ENCODE measurements at places on chromosomes 16 and 17.

- no peak for DNase-seq
Measured at GRCh38 chr17:79153367-79154130, 78.9 kb downstream of the ENGASE start.

- DNase-seq, result no peak
Measured at GRCh38 chr17:3796822-3797170, 4.2 kb downstream of the ITGAE start.

DNA sequence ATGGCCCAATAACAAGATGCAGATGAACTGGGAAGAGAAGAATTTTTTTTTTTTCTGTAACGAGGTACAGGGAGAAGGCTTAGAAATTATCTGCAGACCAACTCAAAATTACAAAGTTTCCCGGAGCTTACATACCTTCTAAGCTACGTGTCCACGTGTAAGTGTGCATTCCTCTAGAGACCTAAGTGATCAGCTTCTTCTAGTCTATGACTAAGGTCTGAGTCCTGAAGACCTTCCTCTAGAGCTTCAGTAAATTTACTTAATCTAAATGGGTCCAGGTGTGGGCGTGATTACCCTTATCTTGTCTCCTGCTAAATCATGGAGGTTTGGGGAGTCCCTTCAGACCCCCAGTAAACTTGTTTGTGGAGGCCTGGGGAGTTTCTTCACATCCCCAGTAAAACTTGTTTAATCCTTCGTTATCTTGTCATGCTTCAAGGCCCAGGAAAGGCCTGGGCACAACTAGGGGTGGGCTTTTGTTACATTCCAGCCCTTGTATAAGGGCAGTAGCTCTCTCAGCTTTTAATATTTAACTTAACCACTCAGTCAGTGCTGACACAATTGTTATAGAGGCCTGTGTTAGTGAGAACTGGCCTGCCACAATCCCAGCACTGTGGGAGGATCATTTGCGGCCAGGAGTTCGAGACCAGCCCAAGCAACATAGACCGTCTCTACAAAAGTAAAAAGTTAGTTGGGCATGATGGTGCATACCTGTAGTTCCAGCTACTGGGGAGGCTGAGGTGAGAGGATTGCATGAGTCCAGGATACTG is 342.3 kb downstream of the SNX29 start:
- DNase-seq, result no peak

- DNase-seq, result no peak
Measured at GRCh38 chr17:48520631-48521079, 10.2 kb downstream of the HOXB1 start.

- DNase-seq, result no peak
Measured at GRCh38 chr17:57601143-57601735, 143.9 kb downstream of the CCDC182 start.

DNA sequence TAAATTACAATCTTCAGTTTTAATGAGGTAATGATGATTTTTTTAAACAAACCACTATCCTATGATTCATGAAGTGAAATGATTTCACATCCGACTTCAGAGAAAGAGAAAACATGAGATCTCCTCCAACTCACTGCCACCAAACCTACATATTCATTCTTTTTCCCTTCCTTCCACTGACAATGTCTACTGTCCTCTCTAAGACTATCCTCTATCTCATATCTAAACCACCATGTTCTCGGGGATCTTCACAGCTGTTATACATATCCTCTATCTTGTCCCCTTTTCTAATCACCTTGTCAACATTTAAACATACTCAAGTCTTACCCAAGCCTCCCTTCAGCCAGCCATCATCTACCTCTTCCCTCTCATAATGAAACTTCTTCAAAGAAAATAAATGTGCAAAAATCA is 53.5 kb downstream of the SMURF2 start:
- no peak for DNase-seq

DNA sequence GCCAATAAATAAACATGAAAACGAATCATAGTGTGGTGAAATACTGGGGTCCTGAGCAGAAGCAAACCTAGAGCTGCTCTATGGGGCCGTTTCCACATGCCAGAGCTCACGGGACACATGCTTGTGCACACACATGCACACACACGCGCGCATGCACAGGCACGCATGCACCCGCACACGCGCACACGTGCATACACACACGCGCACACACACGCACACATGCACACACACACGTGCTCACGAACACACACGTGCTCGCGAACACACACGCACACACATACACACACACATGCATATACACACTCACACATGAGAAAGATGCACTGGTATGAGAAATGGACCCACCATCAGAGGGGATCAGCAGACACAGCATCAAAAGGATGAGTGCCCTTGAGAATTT is 52.2 kb upstream of the DNAJA2 start:
- no peak for DNase-seq

DNA sequence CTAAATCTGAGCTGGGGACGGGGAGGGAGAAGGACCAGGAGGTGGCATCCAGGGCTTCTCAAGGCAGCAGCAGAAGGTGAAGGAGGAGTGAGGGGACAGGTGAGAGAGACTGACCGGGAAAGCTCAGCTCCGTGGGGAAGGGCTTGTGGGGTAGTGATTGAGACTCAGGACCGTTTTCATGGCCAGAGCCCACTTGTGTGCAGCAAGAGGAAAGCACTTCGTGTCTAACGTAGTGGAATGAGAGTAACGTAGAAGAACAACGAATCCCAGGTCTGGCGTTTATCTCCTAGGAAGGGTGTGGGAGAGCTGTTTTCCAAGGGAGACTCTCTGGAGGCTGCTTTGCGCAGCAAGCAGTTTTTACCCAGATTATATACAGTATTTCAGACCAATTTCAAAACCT is 1.3 kb upstream of the CDH3 start:
- DNase-seq, result no peak

GRCh38 chr17:49549311-49549605 is 26.4 kb upstream of the NXPH3 start:
- DNase-seq, result no peak

DNA sequence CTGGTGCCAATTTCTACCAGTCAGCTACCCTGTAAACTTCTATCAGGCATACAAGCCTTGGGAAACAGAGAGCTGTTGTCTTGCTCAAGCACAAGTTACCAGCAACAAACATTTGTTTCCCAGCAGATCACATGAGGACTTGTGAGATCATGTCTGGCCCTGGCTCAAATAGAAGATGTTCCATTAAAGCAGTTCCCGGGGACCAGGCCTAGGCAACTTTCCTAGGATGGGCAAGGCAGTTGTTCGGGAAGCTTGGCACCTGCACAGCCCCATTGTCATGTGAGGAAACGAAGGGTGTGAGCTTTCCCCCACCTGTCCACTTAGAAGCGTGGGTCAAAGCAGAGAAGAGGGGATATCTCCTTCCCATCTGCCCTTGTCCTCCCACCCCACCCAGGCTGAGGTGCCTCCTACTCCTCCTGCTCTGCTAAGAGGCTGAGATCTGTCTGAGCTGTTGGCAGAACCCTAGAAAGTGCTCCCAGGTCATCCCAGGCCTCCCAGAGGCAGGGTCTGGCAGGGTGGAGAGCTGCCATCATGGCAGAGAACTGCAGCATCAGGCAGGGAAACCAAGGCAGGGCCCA is 11.2 kb upstream of the SLC47A2 start:
- DNase-seq, result no peak

DNA sequence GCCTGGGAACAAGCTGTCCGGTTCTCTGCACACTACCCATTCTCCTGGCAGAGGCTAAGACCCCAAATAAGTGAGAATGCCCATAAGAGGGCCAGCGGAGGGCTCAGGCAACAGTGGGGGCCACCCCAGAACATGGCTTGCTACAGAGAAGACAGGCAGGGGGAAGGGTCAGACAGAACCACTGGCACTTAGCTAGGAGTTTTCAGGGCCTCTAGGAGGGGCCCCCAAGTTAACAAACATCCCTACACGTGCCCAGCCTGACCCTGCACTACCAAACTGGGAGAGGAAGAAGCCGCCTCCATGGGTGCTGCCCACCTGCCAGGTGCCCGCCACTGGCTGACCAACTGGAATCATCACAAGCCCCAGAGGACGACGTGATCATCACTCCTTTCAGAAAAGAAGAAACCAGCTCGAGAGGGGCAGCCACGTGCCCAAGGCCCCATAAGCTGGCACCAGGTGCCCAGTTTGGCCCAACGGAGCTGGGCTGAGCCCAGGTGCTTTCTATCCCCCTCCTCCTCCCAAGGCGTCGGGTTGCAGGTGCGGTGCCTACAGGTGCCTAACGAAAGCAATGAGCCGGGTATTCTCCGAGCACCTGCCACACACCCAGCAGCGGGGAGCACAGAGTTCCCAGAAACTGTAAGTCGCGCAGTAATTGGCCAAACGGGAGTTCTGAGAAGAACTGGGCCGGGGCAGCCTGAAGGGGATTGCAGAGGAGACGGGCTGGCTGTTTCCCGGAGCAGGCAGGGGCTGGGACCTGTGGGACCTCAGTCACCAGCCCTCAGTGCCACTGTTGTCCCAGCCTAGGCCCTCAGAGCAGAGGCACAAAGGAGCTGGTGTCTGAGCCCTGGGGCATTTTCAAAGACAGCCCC is 13.2 kb downstream of the RPH3AL start:
- DNase-seq, result no peak

- DNase-seq, result peak; percentile 80
Measured at GRCh38 chr17:83031321-83031945, 48.0 kb upstream of the METRNL start.

GRCh38 chr16:78298986-78299385 is 199.5 kb downstream of the WWOX start:
- DNase-seq, result no peak

GRCh38 chr16:59701963-59702930 is 968.1 kb upstream of the GOT2 start:
- DNase-seq, result no peak

DNA sequence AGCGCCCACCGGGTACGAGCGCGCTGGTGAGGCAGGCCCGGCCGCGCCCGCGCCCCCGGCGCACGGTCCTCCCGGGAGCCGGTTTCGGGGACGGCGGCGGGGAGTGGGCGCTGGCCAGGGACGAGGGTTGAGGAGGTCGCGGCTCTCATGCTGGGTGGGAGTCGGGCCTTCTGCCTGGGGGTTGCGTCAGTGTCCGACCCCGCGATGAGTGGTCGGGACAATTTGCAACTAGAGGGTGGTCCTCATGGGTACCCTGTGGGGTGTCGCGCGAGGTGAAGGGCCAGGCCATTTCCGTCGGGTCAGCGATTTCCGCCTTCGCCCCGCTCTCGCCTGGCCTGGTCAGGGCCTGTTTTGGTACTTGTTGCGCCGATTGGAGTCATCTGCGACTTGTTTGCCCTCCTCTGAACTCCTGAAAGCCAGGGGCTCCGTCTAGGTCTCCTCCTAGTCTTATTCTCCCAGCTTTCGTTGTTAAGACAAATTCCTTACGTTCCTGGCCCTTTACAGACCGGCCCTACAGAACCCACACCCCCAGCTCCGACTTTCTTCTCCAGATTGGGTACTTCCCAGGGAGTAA is 14.9 kb downstream of the NAA60 start:
- no peak for DNase-seq

DNA sequence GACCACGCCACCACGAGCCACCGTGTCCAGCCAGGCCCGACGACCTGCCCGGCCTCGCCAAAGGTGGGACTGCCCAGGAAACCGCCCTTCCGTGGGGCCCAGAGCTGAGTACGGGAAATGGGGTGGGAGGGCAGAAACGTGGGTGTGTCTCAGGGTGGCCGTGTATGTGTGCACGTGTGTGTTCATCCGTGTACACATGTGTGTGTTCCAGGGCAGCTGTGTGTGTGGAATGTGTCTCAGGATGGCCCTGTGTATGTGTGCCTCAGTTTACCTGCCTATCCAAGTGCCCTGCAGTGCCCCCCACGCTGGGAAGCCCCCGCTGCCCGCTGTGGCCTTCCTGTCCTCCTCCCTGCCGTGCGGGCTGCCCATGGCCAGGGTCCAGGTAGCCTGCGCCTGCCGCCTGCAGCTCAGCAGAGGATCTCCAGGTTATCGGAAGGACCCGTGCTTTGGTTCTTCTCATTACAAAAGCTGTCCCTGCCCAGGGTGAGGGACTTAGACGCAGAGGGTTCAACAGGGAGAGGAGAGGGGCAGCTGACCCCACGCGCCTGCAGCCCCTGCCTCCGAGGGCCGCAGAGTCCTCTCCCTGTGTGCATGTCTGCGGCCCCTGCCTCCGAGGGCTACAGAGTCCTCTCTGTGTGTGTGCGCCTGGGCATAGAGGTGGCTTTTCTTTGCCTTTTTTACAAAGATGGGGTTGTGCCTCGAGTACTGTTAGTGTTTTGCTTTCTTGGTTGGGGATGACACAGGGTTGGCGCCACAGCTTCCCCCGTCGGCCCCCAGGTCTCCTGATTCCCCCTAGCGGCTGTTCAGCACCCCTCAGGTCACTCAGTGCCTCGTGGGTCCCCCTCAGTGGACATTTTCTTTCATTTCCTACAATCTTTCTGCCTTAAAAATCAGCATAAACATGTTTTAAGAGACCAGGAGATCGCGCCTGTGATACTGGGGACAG is 23.6 kb downstream of the ZNF469 start:
- DNase-seq, result no peak

GRCh38 chr16:66503030-66503429 is 46.9 kb downstream of the TK2 start:
- DNase-seq, result no peak

- peak; percentile 87 for DNase-seq
Measured at GRCh38 chr17:16215002-16215272, 397 bp downstream of the NCOR1 start.

DNA sequence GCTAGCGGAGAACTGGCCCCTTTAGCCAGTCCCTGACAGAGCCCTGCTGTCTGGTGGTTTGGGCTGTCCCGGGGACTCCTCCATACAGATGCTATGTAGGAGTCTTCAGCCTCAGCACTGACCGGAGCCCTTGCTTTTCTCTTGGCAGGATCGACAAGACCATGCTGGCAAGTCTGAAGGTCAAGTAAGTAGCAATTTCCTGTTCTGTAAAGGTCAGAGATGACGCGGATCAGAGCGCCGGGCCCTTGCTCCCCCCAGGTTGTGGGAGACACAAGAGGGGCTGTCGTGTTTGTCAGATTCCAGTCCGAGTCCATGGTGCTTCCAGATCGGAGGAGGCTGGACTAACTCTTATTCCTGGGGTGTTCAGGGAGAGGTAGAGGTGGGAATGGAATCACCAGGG is 4.1 kb downstream of the RAP1GAP2 start:
- no peak for DNase-seq

DNA sequence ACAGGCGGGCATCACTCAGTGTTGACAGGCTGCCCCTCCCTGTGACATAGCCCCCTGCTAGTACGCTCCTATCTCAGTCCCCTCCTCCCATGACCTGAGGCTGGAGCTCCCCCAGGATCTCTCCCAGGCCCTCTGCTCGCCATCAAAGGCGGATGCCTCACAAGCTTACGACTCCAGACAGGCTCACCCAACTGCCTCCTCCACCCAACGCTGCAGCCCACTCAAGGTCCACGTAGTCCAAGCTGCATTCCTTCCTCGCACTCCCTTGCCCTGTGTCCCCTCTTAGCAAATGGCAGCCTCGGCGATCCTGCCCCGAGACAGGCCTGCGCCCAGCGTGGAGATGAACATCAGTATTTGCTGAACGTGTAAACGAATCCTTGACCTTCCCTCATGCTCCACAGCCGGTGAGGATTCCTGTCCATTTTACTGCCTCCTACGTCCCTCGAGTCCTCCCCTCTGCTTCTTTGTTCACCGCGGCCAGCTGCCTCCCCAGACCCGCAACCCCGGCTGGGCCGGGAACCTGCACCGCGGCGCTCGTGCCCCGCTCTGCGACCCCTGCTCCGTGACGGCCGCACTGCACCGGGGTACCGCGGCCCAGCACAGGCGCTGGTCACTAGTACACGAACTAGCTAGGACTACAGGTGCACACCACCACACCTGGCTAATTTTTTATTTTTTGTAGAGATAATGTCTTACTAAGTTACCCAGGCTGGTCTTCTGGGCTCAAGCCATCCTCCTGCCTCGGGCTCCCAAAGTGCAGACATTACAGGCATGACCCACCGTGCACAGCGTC is 838 bp upstream of the TMEM97 start:
- no peak for DNase-seq
